HepG2 (cell line): ENCODE measurements at places on chromosomes 12 and 14.

DNA sequence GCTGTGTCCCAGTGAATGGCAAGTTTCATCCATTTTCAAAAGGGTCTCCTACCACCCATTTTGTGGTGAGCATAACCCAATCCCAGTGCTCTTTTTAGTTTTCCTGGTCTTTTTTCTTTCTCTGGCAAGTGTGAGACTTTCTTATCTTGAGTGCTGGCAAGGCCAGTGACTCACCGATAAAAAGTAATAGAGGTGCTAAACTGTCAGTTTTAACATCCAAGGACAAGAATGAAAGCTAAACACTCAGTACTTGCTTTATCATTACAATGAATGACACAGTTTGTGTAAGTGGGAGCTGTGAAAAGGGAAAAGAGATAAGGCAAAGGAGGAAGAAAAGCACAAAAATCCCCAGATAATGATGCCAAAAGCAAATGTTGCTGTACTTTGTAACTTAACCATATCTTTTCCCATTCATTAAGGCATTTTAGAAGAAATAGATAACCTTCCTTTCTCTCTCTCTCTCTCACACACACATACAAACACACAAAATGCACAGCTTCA, 4.9 kb upstream of the LRIG3 start:
- DNase-seq = no peak

DNA sequence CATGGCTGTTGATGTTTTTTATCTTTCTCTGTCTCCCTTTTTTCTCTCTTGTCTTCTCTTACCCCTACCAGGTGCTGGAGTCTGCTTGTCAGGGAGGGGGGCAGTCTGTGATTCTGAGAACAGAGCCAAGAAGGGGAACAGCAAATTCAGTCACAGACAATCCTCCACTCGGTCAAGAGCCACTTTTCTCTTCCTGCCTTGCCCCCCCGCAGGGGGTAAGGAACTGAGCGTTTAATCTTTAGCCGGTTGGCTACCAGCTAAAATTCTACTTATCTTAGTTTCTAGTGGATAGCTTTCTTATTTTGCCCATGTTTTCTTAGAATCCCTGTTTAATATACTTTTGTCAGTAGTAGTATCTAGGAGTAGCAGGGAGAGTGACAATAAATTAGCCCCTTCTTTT, 1.9 kb downstream of the RIMKLB start:
- DNase-seq = no peak

DNA sequence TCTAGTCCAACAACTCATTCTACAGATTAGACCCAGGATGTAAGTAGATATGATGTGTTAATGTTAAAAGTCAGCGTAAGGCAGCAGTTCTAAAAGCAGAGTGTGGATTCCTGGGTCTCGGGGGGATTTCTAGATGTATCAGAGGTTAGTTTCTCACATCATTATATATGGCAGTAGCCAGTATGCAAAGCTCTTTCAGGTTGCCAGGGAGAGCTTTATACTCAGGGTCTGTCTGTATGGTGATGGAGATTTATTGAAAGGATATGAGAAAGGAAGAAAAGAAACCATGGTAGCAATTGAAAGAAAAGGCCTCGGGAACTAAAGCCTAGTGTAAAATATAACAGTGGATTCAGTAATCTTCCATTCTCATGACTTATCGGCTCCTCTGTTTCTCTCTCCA, 26.2 kb upstream of the PAWR start:
- DNase-seq = no peak

- no peak for DNase-seq
Observed at GRCh38 chr12:21453312-21453852, 15.9 kb downstream of the PYROXD1 start.

- DNase-seq = no peak
Observed at GRCh38 chr12:105464406-105464805, 133.9 kb downstream of the C12orf75 start.

DNA sequence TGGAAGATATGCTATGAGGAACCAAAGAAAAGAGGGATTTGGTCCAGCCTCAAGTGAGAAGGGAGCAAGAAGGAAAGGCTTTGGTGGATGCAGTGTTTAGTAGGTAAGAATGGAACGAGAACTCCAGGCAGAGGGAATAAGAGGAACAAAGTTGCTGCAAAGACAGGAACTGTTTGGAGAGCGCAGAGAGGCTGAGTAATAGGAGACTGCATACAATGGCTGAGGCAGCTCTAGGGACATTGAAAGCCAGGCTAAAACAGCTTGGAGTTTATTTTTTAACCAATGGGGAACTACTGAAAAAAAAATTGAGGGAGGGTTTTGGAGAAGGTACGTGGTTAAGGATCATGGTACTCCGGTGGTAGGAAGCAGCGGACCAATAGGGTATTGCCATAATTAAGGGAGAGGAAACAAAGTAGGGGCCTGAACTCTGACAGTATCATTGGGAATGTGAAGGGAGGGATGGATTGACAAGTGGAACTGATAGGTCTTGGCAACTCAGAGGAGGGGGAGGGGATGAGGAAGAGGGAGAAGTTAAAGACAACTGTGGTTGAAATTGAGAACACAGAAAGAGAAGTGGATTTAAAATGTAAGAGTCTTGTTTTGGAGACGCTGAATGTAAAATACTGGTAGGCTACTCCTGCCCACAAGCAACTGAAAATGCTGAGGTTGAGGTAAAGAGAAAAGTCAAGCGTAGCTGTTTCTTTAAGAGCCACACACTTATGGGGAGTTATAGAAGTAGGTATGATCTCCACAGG, 4.8 kb downstream of the ASCL4 start:
- DNase-seq = no peak

GRCh38 chr12:98419795-98420404, 95.5 kb upstream of the TMPO start:
- no peak for DNase-seq

DNA sequence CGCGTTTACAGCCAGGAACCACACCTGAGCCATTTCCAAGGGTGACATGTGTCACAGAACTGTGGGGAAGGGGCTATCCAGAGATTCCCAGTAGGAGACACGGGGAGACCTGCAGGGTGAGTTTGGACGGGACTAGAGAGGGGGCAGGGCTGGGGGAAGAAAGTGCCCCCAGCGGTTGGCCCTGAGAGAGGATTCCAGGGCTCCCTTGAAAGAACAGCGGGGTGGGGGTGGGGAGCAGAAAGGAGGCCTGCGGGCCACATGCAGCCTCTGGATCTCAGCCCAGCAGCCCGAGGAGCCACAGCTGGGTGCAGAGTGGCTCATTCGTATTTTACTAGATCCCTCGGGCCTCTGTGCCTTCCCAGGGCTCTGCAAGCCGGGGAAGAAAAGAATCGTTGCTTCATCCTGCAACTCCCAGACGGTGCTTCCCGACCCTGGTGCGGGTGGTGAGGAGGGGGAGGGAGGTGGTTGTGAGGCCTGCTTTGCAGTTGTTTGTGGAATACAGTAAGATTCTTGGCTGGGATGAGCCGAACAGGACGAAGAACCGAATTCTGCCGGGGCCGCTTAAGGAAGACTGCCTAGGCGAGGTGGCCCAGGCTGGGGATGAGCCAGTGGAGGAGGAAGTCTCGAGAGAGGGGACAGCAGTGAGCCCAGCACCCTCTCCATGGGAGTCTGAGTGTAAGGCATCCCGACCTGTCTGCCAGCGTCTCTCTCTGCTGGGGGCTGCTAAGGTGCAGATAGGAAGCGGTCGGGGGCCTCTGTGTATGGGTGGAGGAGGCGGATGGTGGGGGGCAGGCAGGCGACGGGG, 36.1 kb upstream of the ANKRD9 start:
- DNase-seq = peak; percentile 63

- no peak for DNase-seq
Observed at GRCh38 chr12:100778967-100779590, 15.5 kb upstream of the ANO4 start.

GRCh38 chr12:111126331-111126730, 206.0 kb upstream of the MYL2 start:
- no peak for DNase-seq

DNA sequence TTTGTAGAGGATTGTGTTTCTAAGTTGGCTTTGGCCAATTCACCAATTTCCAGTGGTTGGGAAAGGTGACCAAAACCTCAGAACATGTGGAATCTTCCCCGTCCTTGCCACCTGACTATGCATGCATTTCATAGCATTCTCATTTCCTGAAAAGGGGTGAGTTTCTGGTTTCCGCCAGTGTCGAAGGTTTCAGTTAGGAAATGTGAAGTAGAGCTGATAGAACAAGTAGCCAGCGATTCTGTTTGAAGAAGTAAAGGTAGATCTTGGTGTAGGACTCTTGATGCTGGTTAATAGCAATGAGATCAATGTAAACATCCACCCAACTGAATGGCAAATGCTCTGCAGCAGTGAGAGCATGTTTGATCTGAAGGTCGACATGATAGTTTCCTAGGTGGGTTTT, 15.9 kb downstream of the SMOC1 start:
- DNase-seq = no peak
